ENCODE measurements at places on chromosomes 6 and 20.
A peak's percentile ranks its signal among the peaks of the same experiment; 100 is the strongest.

DNA sequence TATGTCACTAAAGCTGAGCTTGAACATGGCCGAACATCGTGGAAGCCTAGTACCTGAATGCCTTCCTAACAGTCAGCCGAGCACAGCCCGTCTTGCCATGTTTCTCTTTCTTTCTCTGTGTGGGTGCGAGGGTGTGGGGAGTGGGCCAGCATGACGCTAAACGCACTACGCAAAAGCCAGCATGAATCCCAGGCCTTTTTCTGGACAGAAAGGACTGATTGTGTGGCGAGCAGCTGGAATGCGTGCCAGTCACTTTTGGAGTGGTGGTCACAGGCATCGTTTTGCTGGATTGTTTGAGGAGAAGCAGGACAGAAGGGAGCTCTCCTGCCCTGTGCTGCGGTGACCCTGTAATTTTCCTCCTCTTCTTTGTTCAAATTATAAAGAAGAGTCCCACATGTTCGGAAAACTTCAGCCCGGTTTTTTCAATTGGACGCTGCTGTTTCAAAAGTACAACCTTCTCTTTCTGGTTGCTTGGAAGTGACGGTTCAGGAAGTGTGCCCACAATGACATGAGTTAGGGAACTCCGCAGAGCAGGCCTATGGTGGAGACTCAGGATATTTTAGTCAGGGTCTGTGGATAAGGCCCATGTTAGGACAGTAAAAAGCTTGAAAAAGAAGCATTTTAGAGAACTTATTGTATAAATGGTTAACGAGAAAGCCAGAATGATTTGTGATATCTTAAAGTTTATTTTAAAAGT, 54.3 kb downstream of the PDE7B start:
- no peak for DNase-seq

DNA sequence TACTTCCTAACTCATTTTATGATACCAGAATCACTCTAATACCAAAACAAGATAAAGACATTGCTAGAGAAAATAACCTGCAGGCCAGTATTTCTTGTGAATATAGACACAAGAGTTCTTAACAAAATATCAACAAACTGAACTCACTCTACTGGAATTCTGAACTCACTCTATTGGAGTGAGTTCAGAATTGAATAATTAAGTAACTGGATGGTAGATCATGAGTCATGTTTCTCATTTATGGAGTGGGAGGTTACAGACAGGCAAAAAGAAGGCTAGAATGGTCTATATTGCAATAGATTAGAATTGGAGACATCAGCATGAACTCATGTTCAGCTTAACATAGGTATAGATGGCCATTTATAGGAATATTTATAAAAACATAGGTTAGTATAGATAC, 26.6 kb upstream of the C6orf58 start:
- no peak for DNase-seq

DNA sequence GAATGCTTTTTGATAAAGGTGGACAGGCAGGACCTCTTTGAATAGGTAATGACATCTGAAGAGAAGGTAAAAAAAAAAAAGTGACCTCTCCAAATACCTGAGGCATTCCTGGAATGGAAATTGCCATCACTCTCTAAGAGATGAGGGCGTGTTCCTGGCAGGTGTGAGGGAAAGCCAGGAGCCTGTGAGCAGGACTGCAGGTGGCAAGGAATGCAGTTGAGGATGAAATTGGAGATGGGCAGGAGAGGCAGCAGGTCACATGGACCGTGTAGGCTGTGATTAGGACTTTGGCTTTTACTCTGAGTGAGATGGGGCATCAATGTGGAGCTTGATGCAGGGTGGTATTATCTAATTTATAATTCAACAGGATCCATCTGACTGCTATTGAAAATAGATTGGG, 227.4 kb downstream of the LRFN2 start:
- DNase-seq, result no peak

- no peak for DNase-seq
Measured at GRCh38 chr6:122484760-122485159, 13.2 kb upstream of the SERINC1 start.

DNA sequence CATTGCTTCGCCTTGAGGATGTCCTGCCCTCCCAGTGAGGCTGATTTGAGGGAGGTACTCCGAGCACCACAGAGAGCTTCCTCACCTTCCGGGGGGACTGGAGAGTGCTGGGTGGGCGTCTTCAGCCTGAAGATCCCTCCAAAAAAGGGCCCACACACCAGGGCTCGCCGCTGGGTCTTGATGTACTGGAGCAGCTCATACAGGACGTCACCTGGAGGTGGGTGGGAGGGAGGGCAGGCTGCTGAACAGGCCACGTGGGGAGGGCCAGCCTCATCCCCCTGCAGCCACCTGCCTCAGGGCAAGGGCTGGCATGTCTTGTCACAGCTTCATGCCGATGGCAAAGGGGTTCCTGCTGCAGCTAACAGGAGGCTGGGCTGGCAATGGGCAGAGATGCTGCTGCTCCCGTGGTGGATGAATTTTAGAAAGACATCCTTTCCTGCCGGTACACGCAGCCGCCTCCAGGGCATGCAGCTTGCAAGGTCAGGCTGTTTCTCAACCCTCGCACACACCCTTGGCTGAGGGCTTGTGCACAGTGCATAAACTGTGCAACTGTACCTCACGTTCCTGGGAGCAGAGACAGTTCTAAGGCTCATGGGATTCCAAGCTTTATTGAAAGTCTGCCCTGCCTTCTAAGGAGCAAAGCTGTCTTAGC, 14.0 kb downstream of the ETV7 start:
- DNase-seq, result no peak

- DNase-seq, result no peak
Measured at GRCh38 chr6:129248946-129249345, 366.0 kb downstream of the LAMA2 start.

GRCh38 chr6:98156580-98156979, 677.8 kb upstream of the POU3F2 start:
- no peak for DNase-seq

DNA sequence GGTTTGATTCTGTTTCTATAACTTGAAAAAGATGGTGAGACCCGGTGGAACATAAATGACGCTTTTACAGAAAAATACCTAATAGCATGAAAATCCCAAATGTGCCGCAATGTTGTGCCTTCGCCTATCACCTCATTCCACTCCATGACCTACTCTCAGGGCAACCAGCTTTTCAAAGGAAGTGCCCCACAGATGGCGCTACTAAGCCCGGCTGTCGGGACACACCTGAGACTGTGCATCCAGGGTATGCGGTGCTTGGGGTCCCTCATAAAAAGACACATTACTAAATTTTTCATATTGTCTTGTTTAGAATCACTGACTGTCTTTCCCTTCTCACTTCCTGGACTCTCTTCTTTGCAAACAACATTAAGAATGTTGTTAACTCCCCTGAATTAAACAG, 145.5 kb upstream of the RPS6KA2 start:
- DNase-seq, result no peak

GRCh38 chr6:27772261-27773001, 139.8 kb downstream of the OR2B2 start:
- peak; percentile 80 for DNase-seq

GRCh38 chr20:20736303-20736702, 23.9 kb upstream of the RALGAPA2 start:
- DNase-seq, result no peak

- no peak for DNase-seq
Measured at GRCh38 chr6:13261464-13261994, 66.8 kb downstream of the TBC1D7 start.

DNA sequence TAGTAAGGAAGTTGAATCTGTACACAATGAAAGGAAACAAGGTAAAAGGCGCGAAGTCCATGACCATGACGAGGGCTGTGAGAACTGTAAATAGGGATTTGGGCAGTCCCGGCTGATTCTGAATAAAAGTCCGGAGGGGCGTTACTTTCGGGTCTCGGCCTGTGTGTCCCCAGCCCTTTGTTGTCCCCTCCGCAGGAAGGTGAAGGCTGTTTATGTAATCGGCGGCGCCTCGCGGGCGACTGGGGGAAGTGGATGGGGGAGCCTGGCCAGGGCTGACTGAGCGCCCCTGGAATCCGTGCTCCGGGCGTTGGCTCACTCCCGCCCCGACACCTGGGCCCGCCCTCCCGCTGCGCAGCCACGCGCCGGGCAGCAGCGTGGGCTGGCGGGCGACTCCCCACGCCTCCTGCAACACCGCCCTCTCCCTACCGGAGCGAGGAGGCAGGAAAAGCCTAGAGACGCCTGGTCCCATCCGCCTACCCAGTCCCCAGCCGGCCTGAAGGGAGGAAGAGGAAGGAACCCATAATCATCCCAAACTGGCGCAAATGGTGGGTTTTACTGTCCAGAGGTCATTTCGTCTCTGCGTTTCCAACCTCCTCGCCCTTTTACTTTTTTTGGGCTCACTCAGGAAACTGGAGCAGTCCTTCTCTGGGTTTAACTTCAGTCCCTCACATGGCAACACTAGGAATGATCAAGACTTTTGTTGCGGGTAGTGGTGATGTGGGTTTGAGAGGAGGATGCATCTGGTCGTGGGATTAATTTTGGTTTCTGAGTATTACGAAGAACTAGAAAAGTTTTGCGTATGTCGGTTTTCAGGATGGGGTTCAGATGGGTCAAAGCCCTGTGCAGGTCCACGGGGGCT, 12.1 kb downstream of the TRIM31 start:
- no peak for DNase-seq

GRCh38 chr6:35209622-35210247, 4.0 kb upstream of the SCUBE3 start:
- DNase-seq, result no peak
